T-helper 2 cell (primary cell): ENCODE measurements at places on chromosomes 13 and 19.
A peak's percentile ranks its signal among the peaks of the same experiment; 100 is the strongest.

GRCh38 chr13:103238441-103238840 is 172.2 kb upstream of the SLC10A2 start:
- DNase-seq, result no peak

GRCh38 chr19:47582320-47582909 is 9.5 kb upstream of the ZNF541 start:
- peak; percentile 41 for DNase-seq

GRCh38 chr13:113724780-113725315 is 34.2 kb upstream of the TMEM255B start:
- peak; percentile 70 for DNase-seq

DNA sequence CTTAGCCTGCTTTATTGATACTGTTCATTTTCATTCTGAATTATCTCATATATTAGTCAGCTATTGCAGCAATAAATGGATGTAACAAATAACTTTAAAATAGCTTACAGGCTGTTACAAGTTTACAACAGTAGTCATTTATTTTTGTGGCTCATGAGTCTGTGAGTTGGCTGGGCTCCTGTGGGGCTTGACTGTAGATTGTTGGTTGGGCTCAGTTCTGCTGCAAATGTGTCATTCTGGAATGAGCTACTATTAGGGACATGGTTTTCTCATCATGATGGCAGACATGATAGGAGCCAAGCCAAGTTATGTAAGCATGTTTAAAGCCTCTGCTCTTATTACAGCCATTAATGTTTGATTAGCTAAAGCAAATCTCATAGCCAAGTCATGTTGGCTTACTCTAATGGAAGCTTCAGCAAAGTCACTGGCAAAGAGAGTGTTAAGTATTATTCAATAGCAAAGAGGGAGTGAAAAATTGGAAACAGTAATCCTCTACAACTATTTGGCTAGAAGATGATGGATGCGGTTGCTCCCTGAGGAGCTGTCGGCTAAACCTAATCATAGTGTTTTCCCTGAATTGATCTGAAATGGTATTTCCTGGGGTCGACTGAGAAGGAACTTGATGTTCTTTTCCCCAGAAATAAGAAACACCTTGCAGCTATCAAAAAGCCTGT is 391.3 kb downstream of the TDRD3 start:
- no peak for DNase-seq

DNA sequence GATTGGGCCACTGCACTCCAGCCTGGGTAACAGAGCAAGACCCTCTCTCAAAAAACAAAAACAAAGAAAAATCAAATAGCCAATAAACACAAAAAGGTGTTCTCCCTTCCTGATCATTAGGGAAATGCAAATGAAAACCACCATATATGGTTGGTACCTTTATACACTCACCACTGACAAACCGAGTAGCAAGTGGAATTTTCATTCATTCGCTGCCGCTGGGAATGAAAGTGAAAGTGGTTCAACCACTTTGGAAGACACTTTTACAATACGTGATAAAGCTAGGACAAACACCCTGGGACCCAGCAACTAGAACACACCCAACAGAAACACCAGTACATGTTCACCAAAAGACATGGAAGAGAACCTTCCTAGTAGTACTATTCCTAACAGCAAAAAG is 21.0 kb downstream of the GRIK5 start:
- no peak for DNase-seq

- no peak for DNase-seq
Measured at GRCh38 chr19:15666883-15667282, 6.0 kb upstream of the CYP4F12 start.
